ENCODE measurements at places on chromosomes 7 and 10.

DNA sequence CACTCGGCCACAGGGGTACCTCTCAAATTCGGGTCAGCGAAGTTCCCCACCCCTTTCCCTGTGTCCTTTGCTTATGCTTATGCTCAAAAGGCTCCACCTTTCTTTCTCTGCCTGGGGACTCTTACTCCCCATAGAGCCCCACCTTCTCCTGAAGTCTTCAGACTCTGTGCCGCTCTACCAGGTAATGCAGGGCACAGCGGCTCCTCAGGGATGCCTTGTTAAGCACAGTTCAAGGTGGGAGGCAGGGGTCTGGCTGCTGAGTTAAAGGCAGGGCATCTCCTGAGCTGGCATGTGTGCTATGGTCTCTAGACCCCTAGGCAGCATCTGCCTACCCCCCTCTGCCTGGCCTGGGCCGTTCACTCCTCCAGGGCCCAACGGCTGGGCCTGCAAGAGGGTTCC, 3.0 kb upstream of the CXCL12 start:
- no peak for DNase-seq

DNA sequence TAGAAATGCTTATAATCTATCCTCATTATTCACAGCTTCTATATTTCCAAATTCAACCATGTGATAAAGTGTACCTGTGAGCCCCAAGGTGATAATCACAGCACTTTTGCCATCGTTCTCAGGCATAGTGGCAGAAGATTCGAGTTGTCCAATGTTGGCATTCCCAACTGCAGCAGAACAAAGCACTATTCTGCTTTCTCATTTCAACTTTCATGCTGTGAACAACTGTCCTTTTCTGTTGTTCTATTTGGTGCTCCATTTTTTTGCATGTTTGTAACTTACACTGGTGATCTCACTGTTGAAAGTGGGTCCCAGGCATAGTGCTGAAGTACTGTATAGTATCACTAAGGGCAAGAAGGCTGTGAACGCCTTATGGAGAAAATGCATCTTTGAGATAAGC, 438.2 kb downstream of the PAXIP1 start:
- no peak for DNase-seq

DNA sequence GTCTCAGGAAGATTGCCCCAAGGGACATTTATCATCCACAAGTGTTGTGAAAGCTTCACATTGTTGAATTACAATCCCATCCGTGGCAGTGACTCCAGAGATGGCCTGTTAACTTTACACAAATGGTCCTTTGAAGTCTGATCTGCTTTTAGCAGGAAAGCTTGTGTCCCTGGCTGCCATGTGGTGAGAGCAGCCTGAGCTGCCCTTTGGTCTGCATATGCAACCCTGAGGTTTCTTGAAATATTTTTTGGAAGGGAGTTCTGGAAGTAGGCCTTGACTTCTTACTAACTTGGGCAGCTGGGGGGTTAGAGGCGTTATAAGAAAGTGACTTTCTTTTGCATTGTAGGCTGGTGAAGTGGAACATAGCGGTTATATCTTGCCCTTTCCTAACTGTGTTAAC, 41.3 kb upstream of the FAM180A start:
- DNase-seq, result no peak

- no peak for DNase-seq
Measured at GRCh38 chr10:797179-797578, 107.7 kb upstream of the DIP2C start.
